Ovary (tissue), 10 donors: ENCODE measurements at places on chromosomes 4 and X.

GRCh38 chr4:83334425-83335241 lies at the start of gene HPSE:
TSS of gene HPSE (minus strand) at chr4:83334848. CDS start at chr4:83334782, 66 bp downstream.
- peak within 1 kb of the TSS; percentile 58 for H3K4me3 ChIP-seq
- H3K36me3 ChIP-seq: no peaks in the 10 kb centered on the region
- H3K4me1 ChIP-seq: peaks cover 9% of the 10 kb centered on the region
- no peak within 1 kb of the TSS for H3K27ac ChIP-seq
- peak; percentile 87 for DNase-seq
- H3K27me3 ChIP-seq: no peaks in the 10 kb centered on the region

DNA sequence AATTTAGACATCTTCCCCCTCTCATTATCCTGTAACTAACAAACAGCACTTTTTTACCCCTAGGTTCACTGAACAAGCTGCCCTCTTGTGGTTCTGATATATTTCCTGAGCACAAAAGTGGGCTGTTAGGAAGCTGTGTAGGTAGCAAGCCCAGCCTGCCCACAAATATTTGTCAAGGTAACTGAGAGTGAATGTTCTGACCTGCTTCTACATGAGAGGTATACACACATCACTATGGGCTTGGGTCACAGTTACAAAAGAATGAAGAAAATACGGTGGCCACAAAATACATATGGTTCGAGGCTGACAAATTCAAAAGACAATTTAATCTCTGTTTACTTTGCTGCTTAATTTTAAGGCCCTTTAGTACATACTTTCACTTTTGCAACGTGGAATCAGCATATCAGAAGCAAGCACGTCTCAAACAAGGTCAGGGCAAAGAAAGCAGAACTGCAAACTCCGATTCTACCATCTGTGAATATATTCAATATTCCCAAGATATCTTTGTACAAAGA lies 78.7 kb downstream of the RBM47 start:
- H3K27me3 ChIP-seq: no peaks in the 10 kb centered on the region
- no peak overlapping the region for H3K27ac ChIP-seq
- no peaks in the 10 kb centered on the region for H3K36me3 ChIP-seq
- no peak overlapping the region for H3K4me3 ChIP-seq

DNA sequence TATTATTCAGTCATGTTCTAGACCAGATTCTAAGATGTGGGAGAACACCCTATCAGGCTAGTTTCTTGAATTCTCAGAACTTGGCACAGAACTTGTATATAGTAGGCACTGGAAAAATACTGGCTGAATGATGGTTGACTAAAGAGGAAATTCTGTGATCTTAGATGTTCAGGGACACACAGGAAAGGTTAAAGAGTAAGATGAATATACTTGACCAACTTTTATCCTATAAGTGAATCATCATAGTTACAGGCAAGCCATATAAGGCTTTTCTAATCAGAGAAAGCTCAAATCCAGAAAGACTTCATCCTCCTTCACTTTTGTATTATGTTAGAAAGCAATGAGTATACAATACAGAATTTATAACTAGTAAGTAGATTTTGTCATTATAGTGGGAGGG lies 53.8 kb downstream of the SEPTIN11 start:
- H3K4me1 ChIP-seq: no peaks in the 10 kb centered on the region
- H3K27ac ChIP-seq: no peak overlapping the region
- no peak overlapping the region for H3K4me3 ChIP-seq
- DNase-seq: no peak

- no peak overlapping the region for H3K27ac ChIP-seq
- H3K4me3 ChIP-seq: no peak overlapping the region
- DNase-seq: no peak
- H3K4me1 ChIP-seq: peaks cover 4% of the 10 kb centered on the region
Measured at GRCh38 chr4:5884796-5885195, 8.1 kb downstream of the CRMP1 start.

DNA sequence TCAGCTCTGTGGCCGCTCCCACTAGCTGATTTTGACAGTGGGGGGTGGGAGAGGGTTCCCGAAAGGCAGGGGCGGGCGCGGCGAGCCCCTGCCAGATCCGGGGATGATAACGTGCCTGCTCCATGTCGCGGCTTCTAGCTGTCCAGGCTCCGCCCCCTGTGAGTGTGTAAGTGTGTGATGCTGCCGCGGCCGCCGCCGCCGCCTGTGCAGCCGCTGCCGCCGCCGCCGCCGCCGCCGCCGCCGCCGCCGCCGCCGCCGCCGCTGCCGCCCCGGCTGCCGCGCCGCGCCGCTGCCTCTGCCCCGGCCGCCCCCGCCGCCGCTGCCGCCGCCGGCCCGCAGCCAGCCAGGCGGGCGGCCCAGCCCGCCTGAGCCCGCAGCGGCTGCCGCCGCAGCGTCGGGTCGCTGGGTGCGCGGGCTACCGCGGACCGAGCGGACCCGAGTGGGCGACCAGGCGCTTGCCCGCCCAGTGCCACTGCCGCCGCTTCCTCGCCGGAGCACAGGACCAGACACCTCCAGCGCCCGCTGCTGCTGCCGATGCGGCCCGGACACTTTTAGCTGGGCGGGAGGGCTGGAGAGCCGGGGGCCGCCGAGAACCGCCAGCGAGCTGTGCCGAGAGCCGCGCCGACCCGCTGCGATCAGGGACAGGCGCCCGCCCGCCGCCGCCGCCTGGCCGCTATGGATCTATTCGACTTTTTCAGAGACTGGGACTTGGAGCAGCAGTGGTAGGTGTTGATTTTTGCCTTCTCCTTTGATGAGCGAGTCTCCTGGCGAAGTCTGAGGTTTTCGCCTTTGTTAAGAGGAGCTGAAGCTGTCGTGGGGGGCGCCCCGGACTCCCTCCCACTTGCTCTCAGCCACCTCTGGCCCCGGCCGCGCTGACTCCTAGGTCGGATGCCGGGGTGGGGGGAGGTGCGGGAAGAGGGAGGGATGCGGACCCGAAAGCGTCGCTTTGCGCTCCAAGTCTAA lies at the start of gene AFF2:
Gene AFF2 (plus strand): TSS at position 195 of the 963 bp plus-strand sequence. CDS start 481 bp downstream, at position 676.
- no peaks in the 10 kb centered on the region for H3K4me1 ChIP-seq
- H3K4me3 ChIP-seq: peak within 1 kb of the TSS; percentile 18
- H3K27me3 ChIP-seq: no peaks in the 10 kb centered on the region
- peak within 1 kb of the TSS; percentile 36 for H3K27ac ChIP-seq
- DNase-seq: peak; percentile 52

GRCh38 chrX:46643636-46644035 lies 70.1 kb downstream of the CHST7 start:
- no peak for DNase-seq
- H3K27ac ChIP-seq: no peak overlapping the region
- no peaks in the 10 kb centered on the region for H3K4me1 ChIP-seq
- H3K27me3 ChIP-seq: no peaks in the 10 kb centered on the region

GRCh38 chrX:16213961-16214360 lies 46.7 kb downstream of the MAGEB17 start:
- no peaks in the 10 kb centered on the region for H3K27me3 ChIP-seq
- no peak for DNase-seq
- no peak overlapping the region for H3K27ac ChIP-seq
- no peaks in the 10 kb centered on the region for H3K4me1 ChIP-seq
- H3K36me3 ChIP-seq: no peaks in the 10 kb centered on the region

- no peak overlapping the region for H3K4me3 ChIP-seq
- H3K27ac ChIP-seq: no peak overlapping the region
- H3K27me3 ChIP-seq: no peaks in the 10 kb centered on the region
- H3K36me3 ChIP-seq: no peaks in the 10 kb centered on the region
- H3K4me1 ChIP-seq: no peaks in the 10 kb centered on the region
Measured at GRCh38 chrX:69060631-69061408, 104.4 kb downstream of the PJA1 start.

GRCh38 chr4:169059306-169060211 lies 49.5 kb upstream of the CBR4 start:
- no peaks in the 10 kb centered on the region for H3K27me3 ChIP-seq
- H3K36me3 ChIP-seq: no peaks in the 10 kb centered on the region
- H3K4me1 ChIP-seq: peaks cover 10% of the 10 kb centered on the region

- no peak for DNase-seq
- H3K4me3 ChIP-seq: peak overlapping the region; percentile 14
- no peaks in the 10 kb centered on the region for H3K27me3 ChIP-seq
- no peaks in the 10 kb centered on the region for H3K4me1 ChIP-seq
- no peak overlapping the region for H3K27ac ChIP-seq
Measured at GRCh38 chrX:30971774-30972603, 82.9 kb upstream of the TAB3 start.

GRCh38 chr4:108744307-108744706 lies 18.5 kb downstream of the ETNPPL start:
- no peaks in the 10 kb centered on the region for H3K4me1 ChIP-seq
- no peak for DNase-seq
- H3K4me3 ChIP-seq: no peak overlapping the region
- H3K36me3 ChIP-seq: no peaks in the 10 kb centered on the region

- no peaks in the 10 kb centered on the region for H3K36me3 ChIP-seq
- H3K27ac ChIP-seq: no peak overlapping the region
- no peak overlapping the region for H3K4me3 ChIP-seq
- H3K27me3 ChIP-seq: no peaks in the 10 kb centered on the region
- no peaks in the 10 kb centered on the region for H3K4me1 ChIP-seq
Measured at GRCh38 chrX:72465889-72466288, 106.8 kb downstream of the HDAC8 start.

- no peak overlapping the region for H3K4me3 ChIP-seq
- no peaks in the 10 kb centered on the region for H3K27me3 ChIP-seq
- H3K36me3 ChIP-seq: no peaks in the 10 kb centered on the region
- DNase-seq: no peak
- no peaks in the 10 kb centered on the region for H3K4me1 ChIP-seq
Measured at GRCh38 chr4:40340030-40340429, 4.9 kb downstream of the CHRNA9 start.

- H3K36me3 ChIP-seq: no peaks in the 10 kb centered on the region
- H3K27me3 ChIP-seq: no peaks in the 10 kb centered on the region
- no peak for DNase-seq
- H3K27ac ChIP-seq: no peak overlapping the region
Measured at GRCh38 chr4:176964116-176964691, 171.5 kb upstream of the VEGFC start.

DNA sequence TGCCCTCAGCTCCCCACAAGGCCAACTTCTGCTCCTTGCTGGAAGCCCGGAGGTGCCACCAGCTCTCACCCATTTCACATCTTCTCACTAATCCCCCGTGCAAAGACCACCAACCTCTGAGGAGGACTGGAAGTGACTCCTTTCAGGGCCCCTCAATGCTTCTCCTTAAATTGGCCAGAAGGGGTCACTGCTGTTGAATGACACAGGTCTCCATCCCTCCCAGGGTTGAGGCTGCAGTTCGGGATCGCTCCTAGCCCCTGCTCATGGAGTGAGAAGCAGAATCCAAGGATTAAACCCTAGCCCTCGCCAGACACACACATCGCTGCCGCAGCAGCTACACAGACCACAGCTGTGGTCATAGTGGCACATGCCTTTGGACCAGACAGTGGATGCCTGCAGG lies 279.5 kb upstream of the TAPT1 start:
- no peaks in the 10 kb centered on the region for H3K36me3 ChIP-seq
- DNase-seq: no peak
- H3K4me1 ChIP-seq: no peaks in the 10 kb centered on the region
- no peak overlapping the region for H3K4me3 ChIP-seq

GRCh38 chr4:99062120-99062519 lies 26.5 kb downstream of the ADH5 start:
- H3K4me3 ChIP-seq: no peak overlapping the region
- no peak overlapping the region for H3K27ac ChIP-seq
- H3K27me3 ChIP-seq: no peaks in the 10 kb centered on the region
- DNase-seq: no peak
- no peaks in the 10 kb centered on the region for H3K36me3 ChIP-seq
- no peaks in the 10 kb centered on the region for H3K4me1 ChIP-seq

GRCh38 chr4:25950461-25951389 lies 36.7 kb downstream of the SMIM20 start:
- no peaks in the 10 kb centered on the region for H3K27me3 ChIP-seq
- no peak overlapping the region for H3K27ac ChIP-seq
- H3K36me3 ChIP-seq: no peaks in the 10 kb centered on the region
- no peak for DNase-seq
- H3K4me3 ChIP-seq: no peak overlapping the region

DNA sequence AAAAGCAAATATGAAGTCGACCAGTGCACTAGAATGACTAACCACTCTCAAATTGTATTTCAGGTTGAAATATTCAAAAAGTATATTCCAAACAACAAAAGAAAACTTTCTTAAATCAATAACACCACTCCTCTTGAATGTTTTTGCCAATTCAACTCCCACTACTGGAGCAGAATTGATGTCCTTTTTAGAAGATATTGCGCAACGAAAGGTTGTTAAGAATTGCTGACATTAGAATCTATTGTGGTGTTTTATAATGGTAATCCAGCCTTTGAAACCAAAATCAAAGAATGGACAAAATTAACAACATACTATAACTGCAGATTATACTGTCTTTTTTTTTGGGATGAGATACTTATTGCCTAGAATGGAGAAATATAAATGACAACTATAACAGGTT lies 331.3 kb downstream of the GRXCR1 start:
- no peaks in the 10 kb centered on the region for H3K4me1 ChIP-seq
- no peaks in the 10 kb centered on the region for H3K27me3 ChIP-seq
- H3K4me3 ChIP-seq: no peak overlapping the region

DNA sequence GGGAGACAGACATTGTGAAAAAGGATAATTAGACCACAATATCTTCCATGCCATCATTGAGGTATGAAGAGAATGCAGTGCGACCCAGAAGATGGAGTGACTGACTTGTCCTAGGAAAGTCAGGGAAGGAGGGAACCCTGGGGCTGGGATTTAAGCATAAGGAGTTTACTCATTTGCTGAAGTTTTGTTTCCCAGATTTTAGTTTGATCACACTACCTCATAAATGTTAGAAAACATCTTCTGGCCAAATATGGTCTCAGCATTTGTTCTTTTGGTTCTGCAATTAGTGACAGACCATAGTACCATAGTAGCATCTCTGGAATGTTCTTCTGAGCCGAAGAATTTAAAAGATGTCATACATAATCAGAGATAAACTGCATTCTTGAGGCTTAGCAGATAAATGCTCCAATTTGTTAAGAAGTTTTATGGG lies 96.5 kb upstream of the PGRMC2 start:
- peaks cover 10% of the 10 kb centered on the region for H3K4me1 ChIP-seq
- no peaks in the 10 kb centered on the region for H3K27me3 ChIP-seq
- H3K27ac ChIP-seq: no peak overlapping the region

DNA sequence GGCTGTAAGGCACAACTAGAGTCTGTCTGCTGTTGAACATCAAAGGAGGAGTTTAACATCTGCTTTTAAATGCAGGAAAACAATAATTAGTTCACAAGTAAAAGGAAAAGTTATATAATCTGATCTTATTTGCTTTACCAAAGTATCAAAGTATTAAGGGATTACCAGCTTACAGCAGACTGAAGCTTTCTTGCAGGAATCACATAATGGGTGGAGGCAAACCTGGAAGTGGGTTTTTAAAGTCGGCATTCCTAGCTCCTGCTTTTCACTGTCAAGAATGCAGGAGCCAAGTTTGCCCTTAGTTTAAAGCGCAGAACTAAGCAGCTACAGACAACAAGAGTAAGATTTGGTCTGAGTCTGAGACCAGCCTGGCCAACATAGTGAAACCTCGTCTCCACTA lies 122.2 kb downstream of the APBB2 start:
- no peak overlapping the region for H3K27ac ChIP-seq
- no peaks in the 10 kb centered on the region for H3K36me3 ChIP-seq
- H3K4me1 ChIP-seq: peaks cover 2% of the 10 kb centered on the region
- DNase-seq: no peak

GRCh38 chrX:41522671-41523070 lies 75.5 kb downstream of the NYX start:
- no peaks in the 10 kb centered on the region for H3K27me3 ChIP-seq
- DNase-seq: no peak
- peaks cover 11% of the 10 kb centered on the region for H3K4me1 ChIP-seq
- H3K36me3 ChIP-seq: no peaks in the 10 kb centered on the region

GRCh38 chr4:142331132-142331531 lies 515.0 kb downstream of the INPP4B start:
- peaks cover 5% of the 10 kb centered on the region for H3K4me1 ChIP-seq
- no peaks in the 10 kb centered on the region for H3K27me3 ChIP-seq
- peak; percentile 31 for DNase-seq
- H3K36me3 ChIP-seq: no peaks in the 10 kb centered on the region
- H3K27ac ChIP-seq: no peak overlapping the region
